Mesothelial cell of epicardium (in vitro differentiated cells): ENCODE measurements at places on chromosomes 5 and 9.

DNA sequence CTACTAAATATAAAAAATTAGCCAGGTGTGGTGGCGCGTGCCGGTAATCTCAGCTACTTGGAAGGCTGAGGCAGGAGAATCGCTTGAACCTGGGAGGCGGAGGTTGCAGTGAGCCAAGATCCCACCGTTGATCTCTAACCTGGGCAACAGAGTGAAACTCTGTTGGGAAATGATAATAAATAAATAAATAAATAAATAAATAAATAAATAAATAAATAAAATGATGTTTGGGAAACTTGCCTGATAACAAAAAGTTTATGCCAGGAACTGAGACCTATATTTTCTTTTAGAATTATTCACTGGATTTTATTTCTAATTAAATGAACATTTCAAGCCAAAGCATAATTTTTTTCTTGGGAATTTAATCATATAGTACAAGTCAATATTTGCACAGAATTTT is 189.3 kb upstream of the CTNND2 start:
- no peak for DNase-seq

DNA sequence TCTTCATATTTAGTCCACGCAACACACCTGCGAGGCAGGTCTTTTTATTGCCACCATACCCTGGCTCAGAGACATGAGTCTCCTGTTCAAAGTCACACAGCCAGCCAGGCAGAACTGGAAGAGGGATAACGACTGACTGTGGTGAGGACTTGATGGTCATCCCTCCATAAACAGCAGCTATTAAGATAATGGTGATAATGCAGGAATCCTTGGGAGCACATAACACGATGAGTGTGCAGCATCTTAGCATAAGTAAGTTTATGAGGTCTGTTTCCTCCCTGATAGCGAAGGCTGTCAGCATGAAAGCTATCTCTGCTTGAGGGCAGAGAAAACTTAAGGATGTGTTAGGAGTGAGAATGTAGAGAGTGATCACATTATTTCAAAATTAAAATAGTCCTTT is 30.9 kb downstream of the KCTD16 start:
- DNase-seq: no peak

DNA sequence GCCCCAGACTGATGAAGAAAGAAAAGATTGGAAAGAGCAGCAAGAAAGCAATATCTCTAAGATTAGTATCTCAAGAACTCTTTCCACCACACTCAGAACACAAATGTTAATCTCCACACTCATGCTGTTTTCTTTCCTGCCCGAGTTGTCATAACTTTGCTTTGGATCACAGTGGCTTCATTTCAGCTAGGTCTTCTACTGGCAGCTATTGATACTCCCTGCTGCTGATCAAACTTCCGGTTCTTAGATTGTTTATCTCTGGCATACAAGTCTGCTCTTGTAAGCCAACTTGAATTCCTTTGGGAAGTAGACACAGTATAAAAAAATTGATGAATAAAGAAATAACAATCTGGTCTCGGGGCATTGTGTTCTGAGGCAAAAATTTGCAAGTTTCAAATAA is 77.7 kb upstream of the SPEF2 start:
- DNase-seq: no peak

- no peak for DNase-seq
Measured at GRCh38 chr9:107070586-107070985, 207.6 kb downstream of the ZNF462 start.

DNA sequence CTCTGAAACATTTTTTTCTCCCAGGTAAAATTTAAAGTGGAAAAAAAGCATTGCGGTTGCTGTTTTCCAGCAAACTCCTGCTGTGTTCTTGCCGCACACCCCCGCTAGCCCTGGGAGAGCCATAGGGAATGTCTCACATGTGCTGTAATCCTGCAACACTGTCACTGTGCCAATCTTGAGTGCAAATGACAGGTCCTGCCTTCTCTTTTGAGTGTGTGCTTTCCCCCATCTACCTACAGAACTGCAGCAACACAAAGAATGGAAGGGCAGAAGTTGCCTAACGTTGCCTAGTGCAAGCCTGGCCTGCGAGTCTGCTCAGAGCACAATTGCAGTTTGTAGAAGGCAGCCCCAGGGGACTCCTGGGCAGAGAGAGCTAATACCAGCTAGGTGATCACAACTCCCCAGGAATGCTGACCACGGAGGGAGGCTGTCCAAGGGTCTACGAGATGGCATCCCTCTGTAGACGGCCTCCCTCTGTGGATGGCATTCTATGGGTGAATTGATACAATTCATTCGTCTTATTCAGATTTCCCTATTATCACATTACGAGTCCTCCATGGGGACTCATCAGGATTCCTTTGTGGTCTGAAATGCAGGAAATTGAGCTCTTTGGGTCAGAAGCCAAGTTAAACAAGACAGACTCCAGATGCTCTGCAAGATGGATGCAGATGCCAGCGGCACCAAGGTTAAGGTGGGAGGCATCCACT is 172.6 kb upstream of the S1PR3 start:
- DNase-seq: no peak

DNA sequence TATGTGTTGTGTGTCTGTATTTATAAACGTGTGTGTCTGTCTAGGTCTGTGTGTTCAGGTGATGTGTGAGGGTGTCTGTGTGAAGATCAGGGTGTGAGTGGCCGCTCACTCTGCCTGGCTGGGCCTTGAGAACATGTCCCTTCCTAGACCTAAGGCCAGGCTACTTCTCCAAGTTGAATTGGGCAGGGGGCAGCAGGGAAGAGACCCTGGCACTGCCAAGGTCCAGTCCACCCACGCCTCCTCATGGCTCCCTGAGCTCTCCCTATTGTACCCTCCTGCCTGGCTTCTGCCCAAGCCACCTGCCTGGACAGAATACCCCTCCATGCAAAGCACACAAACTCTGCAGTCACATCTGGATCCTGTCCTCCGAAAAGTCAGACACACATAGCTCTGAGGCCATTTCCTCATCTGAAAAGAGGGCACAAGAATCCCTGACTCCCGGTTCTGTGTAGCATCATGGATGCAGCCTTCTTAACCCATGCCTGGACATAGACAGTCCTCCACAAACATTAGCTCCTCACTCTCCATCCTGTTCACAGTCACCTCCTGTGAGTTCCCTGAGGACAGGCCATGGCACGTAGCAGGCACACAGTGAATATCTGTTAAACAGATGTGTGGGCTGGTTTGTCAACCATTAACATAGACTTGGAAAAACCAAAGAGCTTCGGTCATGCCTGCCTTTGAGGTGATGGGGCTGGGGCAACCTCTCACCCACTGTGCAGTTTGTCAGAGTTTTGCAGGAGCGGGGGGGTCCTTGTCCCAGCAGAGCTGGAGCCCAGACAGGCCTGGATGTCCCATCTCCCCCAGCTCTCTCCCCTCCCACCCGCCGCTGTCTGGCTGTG is 167.8 kb upstream of the MVB12B start:
- DNase-seq: no peak
